ENCODE measurements at places on chromosomes 2 and 18. TPM values are rescaled to one million over a fixed set of nuclear protein-coding genes. Genes with fewer than 3 reads are reported as not detected.

EGR4 gene
- total RNA-seq: 0.22 TPM

DNA sequence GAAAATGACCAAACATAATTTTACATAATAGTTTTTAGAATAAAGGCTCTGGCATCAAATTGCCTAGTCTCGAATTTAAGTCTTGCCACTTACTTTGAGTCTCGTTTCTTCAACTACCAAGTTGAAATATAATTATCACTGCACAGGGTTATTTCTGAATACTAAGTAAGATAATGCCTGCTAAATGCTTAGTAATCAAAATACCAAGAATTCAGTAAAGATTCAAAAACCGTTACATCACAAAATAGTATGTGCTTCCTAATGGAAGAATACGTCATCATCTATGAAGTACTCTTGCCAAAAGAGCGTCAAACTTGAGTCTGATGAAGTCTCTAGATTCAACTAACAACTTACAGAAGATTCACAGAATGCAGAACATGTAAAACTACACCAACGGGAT lies 40.5 kb downstream of the ATL2 start:
- no peak for DNase-seq

CDH19 gene
- not detected for total RNA-seq

- peak; percentile 87 for DNase-seq
Measured at GRCh38 chr2:29115797-29116781, 874 bp downstream of the CLIP4 start.

DNA sequence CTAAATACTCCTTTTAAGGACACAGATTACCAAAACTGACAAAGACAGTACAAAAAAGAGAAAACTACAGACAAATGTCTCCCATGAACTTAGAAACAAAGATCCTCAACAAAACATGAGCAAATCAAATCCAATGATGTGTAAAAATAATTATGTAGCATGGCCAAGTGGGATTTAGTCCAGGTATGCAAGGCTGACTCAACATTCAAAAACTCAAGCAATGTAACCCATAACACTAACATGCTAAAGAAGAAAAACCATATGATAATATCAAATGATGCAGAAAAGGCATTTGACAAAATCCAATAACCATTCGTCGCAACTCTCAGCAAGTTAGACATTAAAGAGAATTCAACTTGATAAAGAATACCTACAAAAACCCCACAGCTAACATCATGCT lies 239.0 kb upstream of the KLHL29 start:
- DNase-seq: no peak

DNA sequence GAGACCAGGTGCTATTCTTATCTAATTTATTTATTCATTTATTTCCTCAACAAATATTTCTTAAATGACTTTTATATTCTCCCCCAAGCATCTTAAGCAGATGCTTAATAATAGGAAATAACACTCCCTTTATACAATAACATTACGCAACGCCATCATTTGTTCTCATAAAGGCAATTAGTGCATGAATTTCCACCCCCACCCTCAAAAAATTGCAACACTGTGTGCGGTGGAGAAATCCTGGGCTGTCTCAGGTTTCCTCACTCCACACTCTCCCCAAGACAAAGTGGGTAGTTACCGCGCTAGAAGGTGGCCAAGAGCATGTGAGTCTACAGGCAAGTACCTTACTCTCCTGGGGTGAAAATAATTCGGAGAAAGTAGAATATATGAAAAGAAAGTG lies 37.0 kb upstream of the CTDP1 start:
- DNase-seq: peak; percentile 73

DNA sequence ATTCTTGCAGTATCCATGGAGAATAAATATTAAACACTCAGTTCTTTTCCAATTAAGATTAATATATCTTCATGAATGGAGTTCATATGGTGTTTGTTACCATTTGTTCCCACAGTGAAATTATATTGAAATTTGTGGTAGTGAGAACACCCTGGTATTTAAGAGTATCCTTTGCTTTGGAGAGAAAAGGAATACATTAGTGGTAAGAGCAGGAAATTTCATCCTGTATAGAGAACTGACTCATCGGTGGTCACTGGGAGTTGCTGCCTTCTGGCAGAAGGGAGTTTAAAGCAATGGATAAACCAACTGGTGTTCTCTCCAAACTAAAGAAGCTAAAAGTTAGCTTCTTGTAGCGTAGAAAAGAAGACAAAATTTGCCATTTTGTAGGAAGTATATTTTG lies 107.3 kb downstream of the MYO1B start:
- DNase-seq: peak; percentile 33

SULT1C4 gene
- not detected for total RNA-seq
